ENCODE measurements at places on chromosomes 3 and 15. TPM values are rescaled to one million over a fixed set of nuclear protein-coding genes. Genes with fewer than 3 reads are reported as not detected.

The DUOX1 gene
- 32.5 TPM for total RNA-seq

The MASP1 gene
- 12.0 TPM for total RNA-seq

The KCTD6 gene
- 13.3 TPM for total RNA-seq

The GASK1A gene
- total RNA-seq: 11.2 TPM

The SLITRK3 gene
- 0.51 TPM for total RNA-seq

The OR5H14 gene
- total RNA-seq: not detected

The PLCB2 gene
- 8.7 TPM for total RNA-seq

The CIDEC gene
- total RNA-seq: not detected

The SLC12A8 gene
- total RNA-seq: 9.0 TPM

The FILIP1L gene
- 72.0 TPM for total RNA-seq

The DNAJB11 gene
- total RNA-seq: 45.7 TPM

The PARL gene
- total RNA-seq: 41.9 TPM

The STAC gene
- 32.6 TPM for total RNA-seq

The HRH1 gene
- 9.6 TPM for total RNA-seq

The LMLN gene
- total RNA-seq: 9.2 TPM

The AADAC gene
- total RNA-seq: 5.1 TPM

The CDCP1 gene
- 8.1 TPM for total RNA-seq

The TTC21A gene
- 2.8 TPM for total RNA-seq

The LMAN1L gene
- total RNA-seq: not detected

The EID1 gene
- total RNA-seq: 240 TPM

The C15orf62 gene
- total RNA-seq: 0.51 TPM

The SNTN gene
- not detected for total RNA-seq

The CLSTN2 gene
- total RNA-seq: 20.1 TPM

The TTLL13 gene
- not detected for total RNA-seq

The ZNF860 gene
- 1.9 TPM for total RNA-seq

The PEX11A gene
- 9.3 TPM for total RNA-seq

The CRYGS gene
- total RNA-seq: 0.62 TPM

The ACAD9 gene
- total RNA-seq: 36.7 TPM

The ZNF501 gene
- 10.6 TPM for total RNA-seq

The NGLY1 gene
- 58.2 TPM for total RNA-seq

The ADAMTS9 gene
- 165 TPM for total RNA-seq

The DAZL gene
- not detected for total RNA-seq

The IGSF10 gene
- total RNA-seq: 15.3 TPM

The KNL1 gene
- 13.0 TPM for total RNA-seq

The TMEM158 gene
- total RNA-seq: 2.4 TPM
